Left lung (tissue), 14 donors: ENCODE measurements at places on chromosomes 3 and 15. TPM values are rescaled to one million over a fixed set of nuclear protein-coding genes. Genes with fewer than 3 reads are reported as not detected.

Gene THSD4
- 15.7 TPM for polyA plus RNA-seq

Gene RRP9
- 19.3 TPM for polyA plus RNA-seq

Gene C2CD4A
- polyA plus RNA-seq: 0.10 TPM

Gene USP19
- polyA plus RNA-seq: 55.0 TPM

Gene CAMKV
- polyA plus RNA-seq: not detected

Gene ATXN7
- 26.1 TPM for polyA plus RNA-seq

Gene PHLDB2
- polyA plus RNA-seq: 62.7 TPM

Gene KCNH8
- 3.0 TPM for polyA plus RNA-seq

Gene WDR53
- polyA plus RNA-seq: 21.8 TPM

Gene ZIC1
- polyA plus RNA-seq: not detected

Gene PIERCE2
- 3.5 TPM for polyA plus RNA-seq

Gene STXBP5L
- polyA plus RNA-seq: 0.41 TPM

Gene EPHB3
- polyA plus RNA-seq: 32.9 TPM

Gene GOLGA8T
- not detected for polyA plus RNA-seq

Gene KATNBL1
- polyA plus RNA-seq: 112 TPM

Gene AADACL2
- not detected for polyA plus RNA-seq

Gene TMOD2
- polyA plus RNA-seq: 5.9 TPM

Gene RBP2
- 0.48 TPM for polyA plus RNA-seq

Gene ROBO2
- polyA plus RNA-seq: 51.5 TPM

Gene MED12L
- 0.75 TPM for polyA plus RNA-seq

Gene CKMT1A
- polyA plus RNA-seq: not detected

Gene ERICH6
- 1.2 TPM for polyA plus RNA-seq

Gene CCK
- polyA plus RNA-seq: not detected

Gene CCR9
- not detected for polyA plus RNA-seq

Gene ROPN1
- polyA plus RNA-seq: 0.31 TPM

Gene SIDT1
- 1.9 TPM for polyA plus RNA-seq

Gene ITIH1
- 0.61 TPM for polyA plus RNA-seq

Gene PRRT3
- 4.4 TPM for polyA plus RNA-seq

Gene IQCH
- 2.9 TPM for polyA plus RNA-seq

Gene LRRC3B
- polyA plus RNA-seq: 4.0 TPM

Gene ADAMTS17
- 3.5 TPM for polyA plus RNA-seq

Gene SUSD5
- polyA plus RNA-seq: 3.8 TPM

Gene CHRNB4
- 0.35 TPM for polyA plus RNA-seq

Gene TMEM207
- 0.37 TPM for polyA plus RNA-seq

Gene IQCF5
- polyA plus RNA-seq: not detected

Gene TIGIT
- polyA plus RNA-seq: 0.13 TPM

Gene CMC1
- polyA plus RNA-seq: 34.5 TPM

Gene ATP13A5
- 0.89 TPM for polyA plus RNA-seq

Gene TRIM71
- polyA plus RNA-seq: 7.8 TPM

Gene LRTM1
- not detected for polyA plus RNA-seq

Gene MKRN2OS
- polyA plus RNA-seq: 1.2 TPM

Gene NTRK3
- 7.6 TPM for polyA plus RNA-seq
